ENCODE measurements at places on chromosomes 7 and 10.

DNA sequence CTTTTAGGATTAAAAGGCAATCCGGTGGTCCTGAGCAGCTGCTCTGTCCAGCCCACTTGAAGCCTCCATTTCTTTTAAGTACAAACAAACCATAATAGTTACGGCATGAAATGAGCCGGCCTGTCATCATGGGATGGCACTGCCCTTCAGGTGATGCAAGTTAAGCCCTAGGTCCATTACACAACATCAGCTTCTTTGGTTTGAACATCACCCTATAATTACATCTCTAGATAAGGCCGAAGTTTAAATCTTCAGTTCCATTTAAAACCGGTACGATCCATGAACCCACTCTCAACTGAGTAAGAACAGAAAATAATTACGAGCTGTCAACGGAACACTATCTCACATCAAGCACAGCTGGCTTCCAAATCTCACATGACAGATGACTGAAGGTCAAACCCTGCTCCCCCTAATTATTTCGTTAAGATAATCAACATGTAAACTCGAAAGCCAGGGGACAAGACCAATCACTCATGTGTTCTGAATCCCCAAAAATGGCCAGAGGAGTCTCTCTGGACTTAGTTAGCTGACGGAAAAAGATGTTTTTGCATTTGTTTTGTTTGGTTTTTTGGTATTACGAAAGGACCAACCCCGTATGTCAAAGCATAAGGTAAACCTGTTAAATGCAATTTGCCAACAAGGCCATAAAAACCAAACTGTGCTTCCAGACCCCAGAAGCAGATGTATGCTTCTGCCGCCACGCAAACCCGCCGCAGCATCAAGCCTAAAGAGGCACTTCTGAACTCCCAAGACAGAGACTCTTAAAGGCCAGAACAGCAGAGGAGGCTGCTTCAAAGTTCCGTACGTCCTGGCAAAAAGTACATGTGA is 10.8 kb downstream of the GNA12 start:
- no peak for DNase-seq

GRCh38 chr7:6254866-6255265 is 17.6 kb downstream of the CYTH3 start:
- DNase-seq, result no peak

DNA sequence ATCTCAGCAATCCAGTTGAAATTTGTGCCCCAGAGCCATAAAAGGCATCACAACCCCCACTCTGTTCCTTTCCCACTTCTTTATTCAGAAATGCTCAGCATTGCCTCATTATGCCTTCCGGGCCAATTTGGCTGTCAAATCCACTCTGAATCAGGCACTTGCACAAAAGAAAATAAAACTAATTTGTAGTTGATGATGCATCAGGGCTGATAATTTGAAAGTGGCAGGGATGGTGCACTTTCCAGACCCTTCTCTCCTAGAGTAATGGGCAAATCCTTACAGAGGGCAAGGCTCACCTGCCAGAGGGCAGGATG is 147.9 kb upstream of the PDE1C start:
- DNase-seq, result no peak

- no peak for DNase-seq
Observed at GRCh38 chr10:93216341-93216985, 142.8 kb downstream of the CYP26A1 start.

DNA sequence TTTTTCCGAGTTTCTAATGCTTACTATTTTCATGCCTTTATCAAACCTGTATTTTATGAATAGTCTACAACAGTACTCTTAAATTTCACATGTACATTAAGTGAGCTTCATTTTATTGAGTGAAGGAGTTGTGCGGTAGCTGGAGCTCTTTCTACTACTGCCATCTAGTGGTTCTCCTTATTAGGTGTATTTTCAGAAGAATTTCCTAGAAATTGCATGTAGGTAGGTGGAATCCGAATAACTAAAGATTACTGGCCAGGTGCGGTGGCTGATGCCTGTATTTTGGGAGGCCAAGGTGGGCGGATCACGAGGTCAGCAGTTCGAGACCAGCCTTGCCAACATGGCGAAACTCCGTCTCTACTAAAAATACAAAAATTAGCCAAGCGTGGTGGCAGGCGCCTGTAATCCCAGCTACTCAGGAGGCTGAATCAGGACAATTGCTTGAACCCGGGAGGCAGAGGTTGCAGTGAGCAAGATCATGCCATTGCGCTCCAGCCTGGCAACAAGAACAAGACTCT is 38.3 kb downstream of the LRRC72 start:
- peak; percentile 64 for DNase-seq

DNA sequence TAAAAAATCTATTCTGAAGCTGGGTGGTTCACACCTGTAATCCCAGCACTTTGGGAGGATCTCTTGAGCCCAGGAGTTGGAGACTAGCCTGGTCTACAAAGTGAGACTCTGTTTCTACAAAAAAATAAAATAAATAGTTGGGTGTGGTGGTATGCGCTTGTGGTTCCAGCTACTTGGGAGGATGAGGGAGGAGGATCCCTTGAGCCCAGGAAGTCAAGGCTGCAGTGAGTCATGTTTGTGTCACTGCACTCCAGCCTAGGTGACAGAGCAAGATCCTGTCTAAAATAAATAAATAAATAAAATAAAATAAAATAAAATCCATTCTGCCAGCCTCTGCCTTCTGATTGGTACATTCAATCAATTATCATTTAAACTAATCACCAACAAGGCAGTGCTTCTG is 17.5 kb downstream of the ZNF33A start:
- no peak for DNase-seq

DNA sequence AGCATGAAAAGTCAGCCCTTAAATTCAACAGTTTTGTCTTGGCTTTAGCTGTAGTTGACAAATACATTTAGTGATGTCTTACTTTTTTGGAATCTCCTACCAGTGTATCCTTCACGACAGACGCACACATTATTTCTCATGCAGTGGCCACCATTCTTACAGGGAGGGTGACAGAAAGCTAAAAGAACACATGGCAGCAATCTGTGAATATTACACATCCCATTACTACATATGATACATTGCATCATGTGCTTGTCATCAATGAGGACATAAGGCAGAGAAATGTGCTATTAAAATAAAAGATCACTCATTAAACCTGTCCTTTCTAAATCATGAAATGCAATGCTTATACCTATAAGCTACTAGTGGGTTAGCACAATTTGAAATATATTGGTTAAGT is 66.6 kb downstream of the VWDE start:
- DNase-seq, result no peak

All from A673 (cell line).